ENCODE measurements at places on chromosomes 5 and 9.

DNA sequence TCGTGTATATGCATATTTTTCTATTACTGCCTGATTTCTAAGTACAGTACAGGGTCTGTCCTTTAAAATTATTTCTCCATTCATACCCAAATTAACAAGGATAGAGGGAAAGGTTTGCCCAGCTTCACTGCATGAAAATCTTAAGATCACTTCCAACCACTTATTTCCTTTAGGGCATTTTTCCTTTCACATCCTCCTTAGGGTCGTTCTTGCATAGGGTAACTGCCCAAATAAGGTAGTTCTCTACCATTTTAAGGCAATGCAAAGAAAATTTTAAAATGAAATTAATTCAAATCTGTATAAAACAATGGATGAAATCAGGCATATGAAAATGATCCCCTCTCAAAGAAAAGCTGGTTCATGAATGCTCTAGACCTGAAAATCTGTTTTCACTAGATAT, 4.1 kb upstream of the CDC20B start:
- no peak for DNase-seq

DNA sequence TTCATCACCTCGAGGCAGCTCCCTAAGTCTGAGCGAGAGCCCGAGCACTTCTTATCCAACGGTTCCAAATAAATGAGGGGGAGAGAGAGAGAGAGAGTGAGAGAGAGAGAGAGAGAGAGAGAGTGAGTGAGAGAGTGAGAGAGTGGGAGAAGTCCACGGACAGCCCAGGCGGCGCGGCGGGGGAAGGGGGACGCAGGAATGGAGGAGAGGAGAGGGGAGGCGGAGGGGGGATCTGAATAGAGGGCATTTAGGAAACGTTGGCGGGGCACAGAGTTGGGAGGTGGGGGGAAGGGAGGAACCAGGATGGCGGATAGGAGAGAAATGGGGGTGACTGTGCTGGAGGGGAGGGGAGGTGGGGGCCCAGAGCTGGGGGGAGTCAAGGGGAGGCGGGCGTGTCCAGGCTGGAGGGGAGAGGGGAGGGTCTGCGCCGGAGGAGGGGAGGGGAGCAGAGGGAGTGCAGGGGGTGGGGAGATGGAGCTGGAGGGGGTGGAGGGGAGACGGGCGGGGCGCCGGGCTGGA, 398 bp upstream of the BASP1 start:
- no peak for DNase-seq

GRCh38 chr9:133529874-133530273, 4.6 kb upstream of the ADAMTSL2 start:
- DNase-seq = no peak

- no peak for DNase-seq
These were observed 55.6 kb upstream of the COL5A1 start for GRCh38 chr9:134585746-134586706.
